Spinal cord (tissue), 10 donors: ENCODE measurements at places on chromosomes 3 and 15.

GRCh38 chr3:5762506-5762905 lies 575.0 kb downstream of the EDEM1 start:
- no peak for DNase-seq

DNA sequence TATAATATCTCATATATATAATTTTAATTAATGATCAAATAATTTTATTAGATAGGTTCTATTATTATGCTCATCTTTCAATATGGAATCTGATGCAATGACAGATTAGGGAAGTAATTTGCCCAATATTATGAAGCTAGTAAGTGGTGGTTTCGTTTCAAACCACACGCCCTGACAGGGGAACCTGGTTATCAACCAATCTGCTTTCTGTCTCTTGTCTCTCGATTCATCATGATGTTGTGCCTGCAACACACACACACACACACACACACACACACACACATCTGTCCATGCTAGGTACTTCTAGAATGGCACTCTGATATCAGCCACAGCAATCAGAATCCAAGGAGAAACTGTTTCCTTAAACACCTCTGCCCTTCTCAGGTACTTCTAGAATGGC lies 128.4 kb downstream of the ZBBX start:
- no peak for DNase-seq

DNA sequence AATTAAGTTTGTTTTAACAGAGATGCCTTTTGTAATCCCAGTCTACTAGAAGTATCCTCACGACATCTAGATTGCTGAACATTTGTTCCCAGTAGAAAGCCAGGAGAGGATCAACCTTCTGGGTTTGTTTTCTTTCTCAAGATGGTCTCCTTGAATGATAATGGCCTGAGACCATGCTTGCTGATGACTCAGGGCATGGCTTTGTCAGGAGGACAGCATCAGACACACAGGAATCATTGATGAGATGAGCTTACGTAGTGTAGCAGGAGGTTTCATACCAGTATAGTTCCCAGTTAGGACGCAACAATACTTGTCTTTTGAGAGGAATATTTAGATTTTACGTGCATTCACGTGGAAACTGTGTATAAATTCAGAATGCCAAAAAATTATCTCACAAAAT lies 38.6 kb downstream of the ATP1B3 start:
- DNase-seq, result no peak

GRCh38 chr15:100861511-100861991 lies 18.1 kb upstream of the ALDH1A3 start:
- DNase-seq, result no peak

DNA sequence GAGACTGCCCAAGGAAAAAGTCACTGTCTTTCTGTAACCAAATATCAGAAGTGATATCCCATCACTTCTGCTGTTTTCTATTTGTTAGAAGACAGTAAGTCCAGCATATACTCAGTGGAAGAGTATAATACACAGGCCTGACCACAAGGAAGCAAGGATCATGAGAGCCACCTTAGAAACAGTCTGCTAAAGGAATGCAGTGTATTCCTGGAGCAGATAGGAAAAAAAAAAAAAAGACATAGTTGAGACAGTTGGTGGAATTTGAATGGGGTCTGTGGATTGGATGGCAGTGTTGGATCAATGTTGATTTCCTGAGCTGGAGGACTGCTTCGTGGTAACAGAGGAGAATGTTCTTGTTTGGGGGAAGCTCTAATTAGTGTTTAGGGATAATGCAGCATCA lies 26.5 kb upstream of the FBXL2 start:
- DNase-seq, result no peak

DNA sequence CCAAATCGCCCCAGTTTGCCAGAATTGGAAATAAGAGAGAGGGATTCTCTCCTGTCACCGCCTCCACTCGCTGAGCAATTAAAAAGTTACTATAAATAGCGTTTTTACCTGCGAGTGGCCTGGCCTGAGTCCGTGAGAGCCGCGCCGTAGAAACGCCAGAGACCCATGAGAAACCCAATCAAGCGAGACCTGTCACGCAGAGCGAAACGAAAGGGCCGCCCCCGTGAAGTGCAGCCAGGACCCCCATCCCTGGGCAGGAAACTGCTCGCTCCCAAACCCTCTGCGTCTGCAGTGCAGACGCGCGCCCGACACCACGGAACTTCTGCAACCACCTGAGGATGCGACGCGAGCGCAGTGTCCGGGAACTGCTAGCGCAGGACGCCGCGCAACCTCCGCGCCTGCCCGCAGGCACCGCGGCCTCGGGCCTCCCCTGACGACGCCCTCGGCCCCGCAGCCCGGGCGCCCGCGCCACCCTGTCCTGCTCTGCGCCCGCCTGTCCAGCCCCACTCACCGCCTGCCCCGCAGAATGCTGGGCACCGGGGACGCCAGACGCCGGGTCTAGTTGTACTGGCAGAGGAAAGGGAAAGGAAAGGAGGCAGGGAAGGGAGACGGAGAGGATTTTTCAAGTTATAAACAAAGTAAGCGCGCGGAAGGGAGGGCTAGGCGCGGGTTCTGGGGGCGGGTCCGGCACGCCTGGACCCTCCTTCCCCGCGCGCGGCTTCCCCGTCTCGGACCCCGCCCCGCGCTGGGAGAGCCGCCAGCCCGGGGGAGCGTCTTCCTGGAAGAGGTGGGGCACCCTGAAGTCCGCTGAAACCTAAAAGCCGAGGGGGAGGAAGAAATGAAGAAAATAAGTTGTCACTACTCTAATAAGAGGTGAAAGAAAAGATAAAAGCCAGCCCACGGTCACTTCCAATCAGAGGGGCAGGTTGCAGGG lies at the start of gene PLSCR4:
TSS of gene PLSCR4 (minus strand) at position 657 of the 934 bp plus-strand sequence. CDS start 29,034 bp downstream, outside the sequence.
- DNase-seq, result peak; percentile 46

DNA sequence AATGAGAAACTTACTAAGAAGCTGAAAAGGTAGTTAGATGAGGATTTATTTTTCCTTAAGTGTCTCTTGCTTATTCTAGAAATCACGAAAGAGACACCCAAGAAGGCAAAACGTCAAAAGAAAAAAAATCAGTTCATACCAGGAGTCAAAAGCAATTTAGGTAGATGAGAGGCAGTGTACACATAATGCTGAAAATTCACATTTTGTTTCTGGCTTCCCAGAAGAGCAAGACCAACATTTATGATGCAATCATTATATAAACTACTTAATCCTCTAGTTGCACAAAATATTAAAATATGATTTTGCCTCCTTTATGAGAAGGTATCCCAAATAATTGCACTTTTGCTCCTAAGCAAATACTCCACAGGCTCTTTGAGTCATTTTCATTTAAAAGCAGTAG lies 228.0 kb downstream of the FMN1 start:
- DNase-seq, result no peak

GRCh38 chr15:73139744-73140553 lies 87.7 kb downstream of the NEO1 start:
- DNase-seq, result no peak

GRCh38 chr3:147797095-147797494 lies 387.9 kb downstream of the ZIC1 start:
- DNase-seq, result no peak

DNA sequence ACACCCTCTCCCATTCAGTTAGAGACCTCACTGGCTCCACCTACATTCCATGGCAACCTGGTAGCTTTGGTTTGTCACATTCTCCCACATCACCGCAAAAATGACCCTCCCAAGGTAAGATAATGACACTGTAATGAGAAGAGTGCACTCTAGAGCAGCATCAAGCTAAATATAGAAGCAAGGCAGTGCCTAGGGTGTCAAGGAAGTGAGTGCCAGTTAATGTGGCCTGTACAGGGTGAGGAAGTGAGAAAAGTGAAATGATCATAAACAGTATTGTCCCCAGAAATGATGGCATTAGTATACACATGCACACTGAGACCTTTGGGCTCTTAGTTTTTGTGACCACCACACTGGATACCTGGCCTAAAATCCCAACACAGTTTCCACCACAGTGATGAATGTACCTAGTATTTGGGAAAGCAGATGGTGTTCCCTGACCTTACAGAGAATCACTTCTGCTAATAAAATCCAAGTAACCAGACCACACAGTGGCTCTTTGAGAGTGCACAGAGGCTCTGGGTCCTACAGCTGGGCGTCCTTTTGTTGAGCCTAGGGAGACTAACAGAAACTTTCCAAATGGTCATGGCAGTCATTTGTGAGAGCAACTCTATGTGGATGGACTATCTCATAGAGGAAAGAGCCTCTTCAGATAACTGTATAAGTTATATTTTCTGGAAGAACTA lies 106.6 kb downstream of the ARPP21 start:
- DNase-seq, result no peak

- no peak for DNase-seq
These were observed 30.0 kb downstream of the MYO5A start for GRCh38 chr15:52498706-52499105.

DNA sequence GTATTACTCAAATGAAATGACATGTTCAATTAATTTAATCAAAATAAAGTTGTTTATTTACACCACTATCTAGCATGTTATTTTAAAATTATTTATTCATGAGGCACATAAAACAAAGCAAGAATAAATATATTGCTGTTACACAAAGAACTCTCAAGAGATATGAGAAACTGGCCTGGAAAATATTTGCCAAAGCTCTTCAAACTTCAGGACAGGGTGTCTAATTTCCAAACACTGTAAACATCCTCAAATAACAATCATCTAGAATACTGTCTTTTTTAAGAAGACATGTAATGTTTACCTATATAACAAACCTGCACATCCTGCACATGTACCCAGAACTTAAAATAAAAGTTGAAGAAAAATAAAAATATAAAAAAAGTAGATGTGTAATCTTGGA lies 876.6 kb downstream of the TUSC7 start:
- no peak for DNase-seq

DNA sequence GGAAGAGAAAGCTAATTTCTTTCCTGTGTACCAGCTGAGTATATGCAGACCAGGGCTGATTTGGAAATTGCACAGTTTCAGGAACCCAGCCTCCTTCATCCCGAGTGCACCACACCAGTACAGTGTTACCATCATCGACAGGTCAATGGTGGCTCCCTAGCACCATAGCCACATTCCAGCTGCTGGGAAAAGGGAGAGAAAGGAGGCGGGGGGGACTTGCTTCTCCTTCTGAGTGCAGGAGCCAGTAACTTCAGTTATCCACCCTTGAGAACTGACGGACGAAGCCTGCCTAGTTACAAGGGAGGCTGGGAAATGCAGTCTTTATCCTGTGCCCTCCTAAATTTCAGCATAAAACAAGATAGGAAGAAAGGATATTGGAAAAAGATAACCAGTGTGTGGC lies 129.7 kb upstream of the PRICKLE2 start:
- no peak for DNase-seq

- no peak for DNase-seq
These were observed 1033.3 kb downstream of the IGSF11 start for GRCh38 chr3:118001380-118001779.

DNA sequence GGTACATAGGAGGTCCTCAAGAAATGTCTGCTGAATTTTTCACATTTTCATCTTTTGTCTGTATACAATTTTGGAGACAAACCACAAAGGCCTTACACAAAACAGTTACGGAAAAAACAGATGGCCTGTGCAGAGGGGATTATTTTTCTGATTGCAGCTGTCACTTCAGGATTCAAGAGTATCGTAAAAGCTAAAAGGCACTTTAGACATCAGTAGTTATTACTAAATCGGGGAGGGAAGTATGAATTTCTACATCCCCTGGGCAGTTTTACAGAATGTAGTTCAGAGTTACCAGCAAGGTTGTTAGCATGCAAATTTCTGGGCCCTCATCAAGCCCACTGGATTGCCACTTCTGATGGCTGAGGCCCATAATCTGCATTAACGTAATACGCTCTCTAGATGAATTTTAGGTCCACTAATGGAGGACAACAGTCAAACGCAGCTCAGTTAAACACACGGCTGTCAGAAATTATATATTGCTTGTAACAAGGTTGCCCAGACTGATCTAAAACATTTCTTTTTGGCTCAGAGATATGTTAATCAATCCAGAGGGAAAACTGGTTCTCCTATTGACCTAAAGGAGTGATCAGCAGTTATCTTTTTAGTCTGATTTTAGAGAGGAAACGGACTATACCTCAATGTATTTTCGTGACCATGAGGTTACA lies 1.1 kb downstream of the RIOX2 start:
- DNase-seq, result no peak

DNA sequence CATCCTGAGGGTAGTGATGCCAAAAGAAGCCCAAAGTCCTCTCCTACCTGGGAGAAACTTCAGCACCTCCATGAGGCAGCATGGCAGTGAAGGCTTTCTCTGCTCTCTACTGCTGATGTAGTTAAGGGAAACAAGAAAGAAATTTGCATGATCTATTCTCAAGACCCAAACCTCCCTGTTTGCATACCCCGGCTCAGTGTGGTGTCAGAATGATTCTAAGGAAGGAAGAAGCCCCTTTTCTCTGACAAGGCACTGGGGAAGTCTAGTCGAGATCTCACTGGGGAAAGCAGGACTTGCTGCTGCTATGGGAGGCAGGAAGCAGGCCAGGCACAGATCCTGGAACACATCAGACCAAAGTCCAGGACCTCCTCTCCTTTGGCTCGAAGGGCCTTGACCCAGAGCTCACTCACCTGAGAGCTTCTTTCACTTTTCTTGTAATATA lies 89.4 kb upstream of the ICE2 start:
- no peak for DNase-seq

GRCh38 chr3:156395961-156396710 lies 158.8 kb downstream of the SSR3 start:
- DNase-seq, result no peak

DNA sequence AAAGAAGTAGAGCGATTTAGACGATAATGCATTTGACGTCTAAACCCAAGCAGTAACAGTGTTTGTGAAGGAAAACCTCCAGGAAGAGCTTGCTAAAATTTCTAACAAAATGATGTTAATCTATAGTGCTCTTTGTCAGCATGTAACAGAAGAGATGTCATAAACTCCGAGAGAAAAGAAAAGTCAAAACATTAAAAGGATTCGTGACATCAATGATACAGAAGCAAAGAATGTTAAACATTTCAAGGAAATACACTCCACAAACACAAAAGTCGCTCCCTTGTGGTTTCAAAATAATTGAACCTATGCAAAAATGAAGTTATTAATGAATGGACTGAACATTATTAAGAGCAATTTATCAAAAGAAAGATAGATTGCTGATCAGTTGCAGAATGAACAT lies 27.9 kb downstream of the AADAC start:
- DNase-seq, result no peak

DNA sequence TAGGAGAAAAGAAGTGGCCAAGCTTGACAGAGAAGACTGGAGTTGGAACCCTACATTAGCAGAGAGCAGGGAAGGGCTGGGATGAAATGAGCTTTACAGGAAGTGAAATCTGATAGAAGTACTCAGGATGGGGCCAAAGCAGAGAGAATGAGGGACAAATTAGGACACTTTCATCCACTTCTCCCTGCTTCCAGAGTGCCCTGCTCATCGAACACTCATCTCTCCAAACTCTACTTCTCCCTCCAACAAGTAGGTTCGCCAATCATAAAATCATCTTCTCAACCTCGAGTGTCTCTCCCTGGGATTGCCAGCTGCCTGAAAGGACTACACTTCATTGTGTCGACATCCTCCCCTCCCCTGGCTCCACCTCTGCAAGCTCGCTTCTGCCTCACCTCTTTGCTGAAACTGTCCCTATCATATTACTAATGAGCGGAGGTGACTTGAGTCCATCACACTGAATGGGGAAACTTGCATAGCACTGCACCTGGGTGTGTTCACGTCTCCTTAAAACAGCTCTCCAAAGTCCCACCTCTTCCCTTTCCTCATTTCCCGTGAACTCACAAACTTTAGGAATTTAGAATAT lies 365.8 kb downstream of the FOXP1 start:
- no peak for DNase-seq
